ENCODE measurements at places on chromosomes 4 and X. TPM values are rescaled to one million over a fixed set of nuclear protein-coding genes. Genes with fewer than 3 reads are reported as not detected.

GRCh38 chrX:103879339-103879738, 47.3 kb upstream of the RAB9B start:
- no peak for DNase-seq

GRCh38 chrX:12661464-12661863, 129.7 kb upstream of the PRPS2 start:
- DNase-seq, result no peak

DNA sequence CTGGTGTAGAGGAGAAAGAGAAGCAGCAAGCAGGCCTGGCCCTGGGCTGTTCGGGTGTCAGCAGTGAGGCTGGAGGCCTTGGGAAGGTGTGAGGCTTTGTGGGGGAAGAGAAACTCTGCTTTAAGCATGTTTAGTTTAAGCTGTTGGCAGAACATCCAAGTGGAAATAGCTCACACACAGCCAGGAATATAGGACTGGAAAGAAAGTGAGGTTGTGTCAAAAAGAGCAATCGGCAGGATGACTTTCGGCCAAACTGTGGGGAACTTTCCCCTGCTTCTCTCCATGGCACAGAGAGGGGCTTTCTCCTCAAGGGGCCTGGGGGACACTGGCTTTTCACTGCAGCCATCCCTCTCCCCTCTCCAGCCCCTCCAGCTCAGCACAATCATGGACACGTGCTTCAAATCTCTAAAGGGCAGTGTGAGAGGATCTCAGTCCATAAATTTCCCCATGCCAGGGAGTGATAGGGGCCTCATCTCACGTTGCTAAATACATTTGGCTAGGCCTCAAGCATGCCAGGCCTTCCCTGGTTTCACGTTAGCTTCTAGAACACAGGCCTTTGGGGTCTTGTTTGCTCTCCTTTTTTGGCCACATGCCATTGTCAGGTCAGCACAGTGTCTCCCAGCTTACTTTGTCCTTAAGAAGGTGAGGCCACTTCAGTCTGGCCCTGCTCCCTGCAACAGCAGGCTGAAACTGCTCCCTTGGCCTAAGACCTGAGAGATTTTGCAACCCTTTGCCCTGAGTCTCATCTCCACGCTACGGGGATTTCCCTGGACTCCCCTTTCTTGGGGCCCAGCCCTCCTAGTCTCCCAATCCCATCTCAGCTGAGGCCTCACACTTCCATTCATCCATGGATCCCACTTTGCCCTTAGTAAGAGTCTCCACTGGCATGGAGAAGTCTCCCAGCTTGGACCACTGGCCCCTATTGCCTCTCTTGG, 8.3 kb upstream of the CITED1 start:
- DNase-seq, result no peak

GRCh38 chr4:122045533-122045932, 93.7 kb upstream of the TRPC3 start:
- no peak for DNase-seq

DNA sequence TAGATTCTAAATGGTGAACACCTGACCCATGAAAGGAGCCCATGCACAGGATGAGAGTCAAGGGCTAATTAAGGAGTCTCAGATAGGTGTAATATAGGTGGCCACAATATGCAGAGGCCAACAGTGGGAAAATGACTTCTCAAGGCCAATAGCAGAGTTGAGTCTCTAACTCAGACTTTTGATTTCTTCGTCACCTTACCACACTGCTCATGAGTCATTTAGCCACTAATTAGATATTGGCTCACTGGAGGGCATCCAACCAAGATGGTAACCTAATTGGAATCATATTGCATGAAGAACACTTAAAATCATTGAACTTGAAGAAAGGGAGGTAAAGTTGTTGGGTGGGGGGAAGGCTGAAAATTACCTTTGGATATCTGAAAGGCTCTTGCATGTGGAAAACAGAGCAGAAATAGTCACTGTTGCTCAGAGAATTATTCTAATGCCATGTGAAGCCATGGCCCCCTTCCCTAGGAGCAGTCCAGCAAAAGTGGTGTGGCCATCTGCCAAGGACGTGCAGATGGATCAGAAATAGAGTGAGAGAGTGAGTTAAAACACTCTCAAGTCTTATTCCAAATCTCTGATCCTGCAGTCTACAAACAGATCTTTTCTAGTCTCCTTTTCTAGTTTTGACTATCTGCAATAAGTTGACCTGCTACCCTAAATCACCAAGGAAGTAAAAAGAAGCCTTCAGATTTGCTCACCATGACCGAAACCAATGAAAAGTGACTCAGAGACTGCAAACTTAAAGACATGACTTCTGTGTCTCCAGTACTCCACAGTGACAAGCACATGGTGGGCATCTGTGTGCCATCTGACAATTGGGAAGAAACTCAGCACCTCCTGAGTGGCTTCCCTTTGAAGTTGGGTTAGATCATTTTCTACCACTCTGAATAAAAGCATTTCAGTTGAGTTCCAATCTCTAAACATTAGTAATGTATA, 93.9 kb upstream of the C1QTNF7 start:
- DNase-seq, result no peak

GRCh38 chrX:125895518-125895917, 270.6 kb downstream of the DCAF12L2 start:
- DNase-seq, result no peak

GRCh38 chr4:37463033-37463856, 218.7 kb downstream of the NWD2 start:
- no peak for DNase-seq

DNA sequence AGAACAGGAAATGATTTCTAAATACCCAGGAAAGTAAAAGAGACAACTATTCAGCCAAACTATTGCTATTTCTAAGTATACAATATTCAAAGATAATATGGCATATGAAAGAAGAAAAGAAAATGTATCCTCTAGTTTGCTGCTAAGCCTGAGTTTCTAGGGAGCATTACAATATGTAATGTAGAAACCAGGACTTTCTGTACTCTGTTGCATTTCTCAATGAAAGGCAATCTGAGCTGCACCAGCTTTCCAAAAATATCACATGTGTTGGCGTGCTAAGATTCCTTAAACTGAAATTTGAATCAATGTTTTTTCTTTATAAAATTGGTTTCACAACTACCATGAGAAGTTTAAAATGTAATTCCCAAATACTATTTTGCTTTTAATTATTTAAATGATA, 129.6 kb downstream of the ANK2 start:
- no peak for DNase-seq

DNA sequence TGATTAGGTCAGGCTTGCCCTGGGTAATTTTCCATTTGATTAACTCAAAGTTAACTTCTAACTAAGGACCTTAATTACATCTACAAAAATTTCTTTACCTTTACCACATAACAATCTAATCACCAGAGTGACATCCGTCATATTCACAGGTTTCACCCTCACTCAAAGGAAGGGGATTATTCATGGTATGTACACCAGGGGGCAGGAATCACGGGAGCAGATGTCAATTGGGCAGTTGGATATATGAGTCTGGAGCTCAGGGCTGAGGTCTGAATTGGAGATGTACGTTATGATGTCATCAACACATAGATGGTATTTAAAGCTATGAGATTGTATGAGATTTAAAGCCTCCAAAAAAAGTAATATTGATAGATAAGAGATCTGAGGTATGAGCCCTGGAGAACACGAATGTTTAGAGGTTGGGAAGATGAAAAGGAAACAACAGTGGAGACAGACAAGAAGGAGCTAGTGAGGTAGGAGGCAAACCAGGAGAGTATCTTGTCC, 52.9 kb downstream of the PGRMC1 start:
- no peak for DNase-seq

GRCh38 chr4:651884-652642, 22.0 kb downstream of the ATP5ME start:
- DNase-seq, result no peak

DNA sequence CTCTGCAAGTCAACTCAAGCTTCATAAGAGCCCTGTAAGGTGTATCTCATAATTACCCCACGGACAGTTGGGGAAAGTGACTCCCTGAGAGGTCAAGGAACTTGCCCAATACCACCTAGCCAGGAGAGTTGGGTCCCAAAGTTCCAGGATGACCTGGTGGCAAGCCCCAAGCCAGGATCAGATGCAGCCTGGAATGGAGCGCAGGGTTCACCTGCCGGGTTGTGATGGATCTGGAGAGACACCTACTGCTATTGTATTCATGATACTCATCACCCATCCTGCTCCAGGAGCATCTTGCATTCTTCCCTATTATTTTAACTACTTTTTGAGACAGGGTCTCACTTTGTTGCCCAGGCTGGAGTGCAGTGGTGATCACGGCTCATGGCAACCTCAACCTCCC, 36.1 kb downstream of the ZBTB49 start:
- no peak for DNase-seq

- no peak for DNase-seq
These were observed 68.8 kb downstream of the ZAR1 start for GRCh38 chr4:48558819-48559218.

DNA sequence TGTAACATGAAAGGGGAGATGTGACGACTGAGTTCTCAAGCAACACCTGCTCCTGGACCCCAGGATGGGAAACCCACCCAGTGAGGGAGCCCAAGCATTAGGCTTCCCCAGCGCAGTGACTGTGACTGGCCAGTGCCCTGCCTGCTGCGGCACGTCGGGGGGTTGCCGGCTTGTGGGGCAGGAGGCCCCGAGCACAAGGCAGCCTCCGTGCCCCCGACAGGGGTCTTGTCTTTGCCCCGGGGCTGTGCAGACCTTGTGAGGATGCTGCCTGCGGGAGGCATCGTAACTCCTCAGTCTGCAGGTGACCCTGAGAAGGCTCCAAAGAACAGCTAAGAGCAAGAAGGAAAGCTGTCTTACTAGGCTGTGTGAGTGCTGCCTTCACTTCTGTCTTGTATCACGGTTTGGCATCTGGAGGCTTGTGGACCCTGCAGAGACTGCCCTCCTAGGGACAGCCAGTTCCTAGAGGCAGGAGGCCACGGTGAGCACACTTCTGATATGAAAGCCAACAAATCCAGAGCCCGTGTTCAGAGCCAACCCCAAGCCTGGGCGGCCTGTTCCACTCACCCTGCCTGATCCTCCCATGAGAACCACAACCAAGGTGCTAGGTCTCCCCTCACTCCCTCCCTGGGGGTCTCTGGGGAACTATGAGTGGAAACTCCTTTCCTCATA, 47.7 kb downstream of the FGFRL1 start:
- DNase-seq, result no peak

- no peak for DNase-seq
These were observed 19.1 kb downstream of the MAGED2 start for GRCh38 chrX:54826598-54826997.

- DNase-seq, result no peak
These were observed 5.8 kb downstream of the MID1IP1 start for GRCh38 chrX:38806875-38807621.

DNA sequence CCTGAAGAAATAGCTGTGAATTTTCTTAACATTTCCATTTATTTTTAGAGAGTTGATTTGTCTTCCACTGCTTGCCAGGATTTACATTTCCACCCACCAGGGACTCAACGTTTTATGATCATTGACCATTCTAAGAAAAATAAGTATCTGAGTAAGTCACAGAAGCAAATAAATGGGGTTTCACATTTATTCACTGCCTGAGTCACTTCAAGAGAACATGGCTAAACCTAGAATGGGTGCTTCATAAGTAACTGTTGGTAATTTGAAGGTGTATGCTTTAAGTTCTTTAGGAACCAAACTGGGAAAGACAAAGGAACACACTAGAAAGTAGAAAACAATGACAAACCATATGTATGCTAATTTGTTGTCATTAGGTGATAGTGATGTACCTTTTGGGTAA, 43.2 kb upstream of the GRIA3 start:
- DNase-seq, result no peak

DNA sequence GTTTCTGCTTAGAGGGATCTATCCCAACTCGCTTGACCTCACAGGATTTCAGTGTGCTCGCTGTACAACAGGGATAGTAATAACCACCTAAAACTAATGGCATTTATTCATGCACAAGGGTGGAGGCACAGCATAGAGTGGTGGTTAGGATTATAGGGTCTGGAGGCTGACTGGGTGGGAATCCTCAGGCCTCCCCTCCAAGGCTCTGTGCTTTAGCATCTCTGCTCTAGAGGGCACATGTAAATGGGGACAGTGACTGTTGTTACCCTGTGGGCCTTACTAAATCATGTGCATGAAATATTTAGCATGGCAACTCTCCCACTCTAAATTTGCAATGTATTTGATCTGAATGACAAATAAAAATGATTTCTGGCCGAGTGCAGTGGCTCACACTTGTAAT, 29.2 kb downstream of the VCX2 start:
- DNase-seq, result no peak

DNA sequence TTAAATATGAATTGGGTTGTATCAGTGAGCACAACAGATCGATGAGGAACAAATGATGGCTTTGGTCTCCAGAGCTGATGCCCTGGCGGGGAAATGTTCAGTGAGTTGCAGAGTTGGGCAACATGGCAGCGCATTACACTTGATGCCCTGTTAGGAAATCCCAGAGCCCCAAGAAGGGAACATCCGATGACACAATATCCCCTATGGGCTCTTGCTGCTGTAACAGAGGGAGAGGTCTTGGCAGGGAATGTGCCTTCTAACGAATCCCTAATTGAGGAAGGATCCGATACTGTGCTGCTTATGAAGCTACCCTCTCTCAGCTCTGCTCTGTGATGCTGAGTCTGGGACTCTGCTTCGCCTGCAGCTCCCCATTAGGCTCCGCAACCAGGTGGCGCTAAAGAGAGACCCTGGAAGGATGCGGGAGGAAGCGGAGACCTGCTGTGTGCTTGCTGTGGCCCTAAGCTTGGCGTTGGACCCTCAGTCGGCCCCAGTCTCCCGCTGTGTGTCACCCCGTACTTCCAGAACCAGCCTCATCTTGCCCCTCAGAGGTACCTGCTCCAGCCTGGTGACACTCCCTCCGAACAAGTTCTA, 38.9 kb downstream of the PDHA1 start:
- peak; percentile 18 for DNase-seq

DNA sequence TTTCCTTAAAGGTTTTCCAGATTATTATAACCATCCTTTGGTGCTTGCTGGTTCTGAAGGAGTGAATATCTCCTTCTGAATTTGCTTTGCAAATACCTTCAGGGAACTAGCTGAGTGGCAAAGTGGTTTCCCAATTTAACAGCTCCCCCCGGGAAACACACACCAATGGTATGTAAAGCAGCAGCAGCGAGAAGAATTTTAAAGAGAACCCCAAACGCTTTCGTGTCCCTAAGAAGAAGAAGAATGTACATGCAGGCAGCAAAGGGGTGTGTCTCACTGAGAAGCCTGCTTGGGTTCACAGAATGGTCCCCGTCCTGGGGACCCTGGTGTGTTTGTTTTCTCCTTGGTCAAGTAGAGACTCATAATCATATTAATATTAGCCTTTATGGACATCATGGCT, 4.2 kb upstream of the AKAP17A start:
- no peak for DNase-seq

- no peak for DNase-seq
These were observed 190.6 kb upstream of the LEF1 start for GRCh38 chr4:108359130-108359985.

GRCh38 chrX:55163171-55163570, 57.0 kb upstream of the PAGE5 start:
- no peak for DNase-seq

GPR173 gene
- polyA plus RNA-seq, result 16.1 TPM

IL15 gene
- polyA plus RNA-seq, result 1.2 TPM

PABPC1L2B gene
- polyA plus RNA-seq, result not detected

GABRG1 gene
- polyA plus RNA-seq, result 0.09 TPM

PTCHD1 gene
- 0.82 TPM for polyA plus RNA-seq

GAGE10 gene
- not detected for polyA plus RNA-seq

CXCL1 gene
- 0.27 TPM for polyA plus RNA-seq

RXFP1 gene
- 0.56 TPM for polyA plus RNA-seq

FHIP1A gene
- polyA plus RNA-seq, result 4.0 TPM

NDP gene
- 2.8 TPM for polyA plus RNA-seq

C1QTNF7 gene
- 25.8 TPM for polyA plus RNA-seq

GATA1 gene
- 0.76 TPM for polyA plus RNA-seq
